Stimulated activated CD4-positive, alpha-beta T cell treated with anti-CD3 and anti-CD28 coated beads, Interleukin-15, amount 100 ng/mL, for 1 hour (primary cell): ENCODE measurements at places on chromosomes 12 and 14.

GRCh38 chr12:128930606-128931005, 77.3 kb downstream of the GLT1D1 start:
- no peak for DNase-seq

GRCh38 chr12:87119713-87120112, 863.5 kb upstream of the MGAT4C start:
- DNase-seq = no peak

DNA sequence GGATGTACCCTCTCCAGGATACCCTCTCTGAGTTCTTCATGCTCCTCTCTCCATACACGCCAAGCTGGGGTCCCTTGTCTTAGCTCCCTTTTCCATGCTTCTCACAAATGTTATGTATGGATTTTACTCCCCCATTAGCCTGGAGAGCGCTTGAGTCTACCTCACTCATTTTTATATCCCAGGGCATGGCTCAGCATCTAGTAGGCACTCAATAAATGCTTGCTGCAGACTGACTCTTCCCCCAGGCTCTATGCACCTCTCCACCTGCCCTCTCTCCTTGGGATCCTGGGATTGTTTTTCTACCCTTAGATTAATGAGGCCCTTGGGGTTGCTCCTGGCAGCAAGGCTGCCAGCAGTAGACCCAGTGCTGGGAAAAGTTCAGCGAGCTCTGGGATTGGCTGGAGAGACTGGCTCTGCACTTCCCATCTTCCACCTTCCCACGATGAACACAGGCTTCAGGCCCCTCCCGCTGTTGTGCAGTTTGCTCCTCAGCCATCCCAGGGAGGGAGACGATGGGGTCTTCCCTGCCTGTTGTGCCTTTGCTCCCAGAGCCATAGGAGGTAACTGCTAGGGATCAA, 2.2 kb downstream of the NRIP2 start:
- no peak for DNase-seq

- no peak for DNase-seq
These were observed 366.5 kb downstream of the ALG10 start for GRCh38 chr12:34388636-34389377.

DNA sequence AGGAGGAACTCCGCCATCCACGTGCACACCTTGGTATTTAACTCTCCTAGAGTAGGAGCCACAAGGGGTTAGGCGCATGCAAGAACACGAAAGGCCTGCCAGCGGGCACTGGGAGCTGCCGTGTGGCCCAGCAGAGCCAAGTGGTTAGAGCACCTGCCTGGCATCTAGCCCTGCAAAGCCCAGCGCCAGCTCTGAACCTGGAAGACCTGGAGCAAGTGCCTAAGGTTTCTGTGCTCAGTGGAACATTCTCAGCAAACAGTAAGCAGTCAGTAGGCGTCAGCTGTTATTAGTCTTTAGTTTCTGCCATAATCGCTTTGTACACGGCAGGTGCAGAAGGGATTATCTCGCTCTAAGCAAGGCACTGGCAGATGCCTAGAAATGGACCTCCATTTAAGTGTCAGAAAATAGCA, 55.4 kb downstream of the SETD3 start:
- no peak for DNase-seq

- DNase-seq = no peak
These were observed 70.2 kb downstream of the SLC25A47 start for GRCh38 chr14:100393362-100393761.

- no peak for DNase-seq
These were observed 39.5 kb downstream of the GPR65 start for GRCh38 chr14:88044444-88044758.

- no peak for DNase-seq
These were observed 34.5 kb downstream of the PRKCH start for GRCh38 chr14:61355892-61356325.

GRCh38 chr12:1791104-1791841, 29.1 kb upstream of the LRTM2 start:
- peak; percentile 34 for DNase-seq

GRCh38 chr12:26630546-26631027, 202.4 kb downstream of the ITPR2 start:
- DNase-seq = no peak

DNA sequence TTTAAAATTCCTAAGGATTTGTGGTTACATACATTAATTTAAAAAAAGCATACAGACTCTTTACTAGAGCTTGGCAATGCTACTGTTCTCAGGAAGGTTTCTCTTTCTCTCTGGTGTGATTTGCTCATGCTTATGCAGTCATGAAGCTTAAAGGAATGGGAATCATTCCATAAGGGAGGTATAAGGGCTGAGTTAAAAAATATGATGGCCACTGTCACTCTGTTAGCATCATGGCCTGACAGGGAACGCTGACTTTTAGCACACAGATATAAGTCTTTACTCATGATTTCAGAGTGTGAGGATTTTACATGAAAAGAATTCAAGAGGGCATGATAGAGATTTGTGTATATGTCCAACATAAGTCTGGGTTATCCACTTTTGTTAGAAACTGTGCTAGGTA, 3.8 kb downstream of the MYF5 start:
- DNase-seq = no peak

- no peak for DNase-seq
These were observed 5.1 kb downstream of the TRMT61A start for GRCh38 chr14:103533999-103534575.

GRCh38 chr12:4213471-4213870, 60.1 kb upstream of the CCND2 start:
- DNase-seq = no peak

- no peak for DNase-seq
These were observed 252.9 kb upstream of the KRR1 start for GRCh38 chr12:75764091-75764841.
